ENCODE measurements at places on chromosomes 3 and 15. TPM values are rescaled to one million over a fixed set of nuclear protein-coding genes. Genes with fewer than 3 reads are reported as not detected.

MASP1 gene
- 3.6 TPM for total RNA-seq

ATP13A5 gene
- not detected for total RNA-seq

PLSCR5 gene
- total RNA-seq, result not detected

CDC25A gene
- 1.1 TPM for total RNA-seq

BLM gene
- 13.6 TPM for total RNA-seq

SLC12A1 gene
- total RNA-seq, result not detected

KLHL40 gene
- not detected for total RNA-seq

SKOR1 gene
- total RNA-seq, result 0.17 TPM

ARL6IP5 gene
- total RNA-seq, result 262 TPM

TEX55 gene
- total RNA-seq, result 0.66 TPM

SLC22A14 gene
- total RNA-seq, result not detected

TIMP4 gene
- total RNA-seq, result 187 TPM

CELSR3 gene
- 0.44 TPM for total RNA-seq
